ENCODE measurements at places on chromosomes 16 and 17. TPM values are rescaled to one million over a fixed set of nuclear protein-coding genes. Genes with fewer than 3 reads are reported as not detected.

DNA sequence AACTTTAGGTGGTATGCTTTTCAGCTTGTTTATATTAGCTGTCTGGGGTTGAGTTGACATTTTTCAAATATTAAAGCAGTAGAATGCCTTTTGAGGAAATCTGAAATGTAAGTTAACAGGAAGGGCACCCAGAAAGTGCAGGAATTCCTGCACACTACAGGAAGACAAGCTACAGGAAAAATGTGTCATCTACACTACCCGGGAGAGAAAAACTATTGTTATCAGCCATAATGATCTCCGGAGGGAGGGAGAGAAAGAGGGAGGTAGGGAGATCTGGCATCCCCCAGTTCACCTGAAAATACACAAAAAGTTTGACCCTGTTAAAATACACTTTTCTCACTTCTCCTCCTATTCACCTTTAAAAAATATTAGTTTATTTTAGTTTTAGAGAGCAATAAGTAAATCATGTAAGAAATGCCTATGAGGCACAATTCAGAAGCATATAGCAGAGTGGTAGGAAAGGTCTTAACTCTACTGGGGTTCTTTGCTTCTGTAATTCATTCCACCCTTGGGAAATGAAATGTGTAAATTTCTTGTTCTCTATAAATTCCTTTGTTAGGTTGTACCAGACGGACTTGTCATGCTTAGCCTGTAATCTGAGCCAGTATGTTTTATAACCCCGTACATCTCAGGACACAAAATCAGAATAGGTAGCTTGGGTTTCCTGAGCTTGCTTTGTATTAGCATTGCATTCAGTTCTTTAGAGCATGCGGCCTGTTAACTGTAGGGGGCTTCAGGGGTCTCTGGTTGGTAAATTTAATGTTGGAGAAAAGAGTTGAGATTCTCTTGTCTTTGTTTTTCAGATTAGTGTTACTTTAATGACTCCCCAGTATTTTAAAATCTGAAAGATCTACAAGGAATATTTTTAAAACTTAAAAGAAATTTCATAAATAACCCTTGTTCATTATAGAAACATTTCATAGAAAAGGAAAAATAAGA lies 3.3 kb downstream of the MAP2K6 start:
- H3K4me1 ChIP-seq, result no peaks in the 10 kb centered on the region
- no peaks in the 10 kb centered on the region for H3K36me3 ChIP-seq
- H3K27ac ChIP-seq, result no peak overlapping the region
- no peaks in the 10 kb centered on the region for H3K27me3 ChIP-seq
- no peak overlapping the region for H3K4me3 ChIP-seq
- DNase-seq, result no peak

- no peaks in the 10 kb centered on the region for H3K4me1 ChIP-seq
- no peaks in the 10 kb centered on the region for H3K36me3 ChIP-seq
- no peak for DNase-seq
- no peaks in the 10 kb centered on the region for H3K27me3 ChIP-seq
- peak overlapping the region; percentile 19 for H3K27ac ChIP-seq
Observed at GRCh38 chr17:15404106-15405057, 63.0 kb upstream of the TEKT3 start.

DNA sequence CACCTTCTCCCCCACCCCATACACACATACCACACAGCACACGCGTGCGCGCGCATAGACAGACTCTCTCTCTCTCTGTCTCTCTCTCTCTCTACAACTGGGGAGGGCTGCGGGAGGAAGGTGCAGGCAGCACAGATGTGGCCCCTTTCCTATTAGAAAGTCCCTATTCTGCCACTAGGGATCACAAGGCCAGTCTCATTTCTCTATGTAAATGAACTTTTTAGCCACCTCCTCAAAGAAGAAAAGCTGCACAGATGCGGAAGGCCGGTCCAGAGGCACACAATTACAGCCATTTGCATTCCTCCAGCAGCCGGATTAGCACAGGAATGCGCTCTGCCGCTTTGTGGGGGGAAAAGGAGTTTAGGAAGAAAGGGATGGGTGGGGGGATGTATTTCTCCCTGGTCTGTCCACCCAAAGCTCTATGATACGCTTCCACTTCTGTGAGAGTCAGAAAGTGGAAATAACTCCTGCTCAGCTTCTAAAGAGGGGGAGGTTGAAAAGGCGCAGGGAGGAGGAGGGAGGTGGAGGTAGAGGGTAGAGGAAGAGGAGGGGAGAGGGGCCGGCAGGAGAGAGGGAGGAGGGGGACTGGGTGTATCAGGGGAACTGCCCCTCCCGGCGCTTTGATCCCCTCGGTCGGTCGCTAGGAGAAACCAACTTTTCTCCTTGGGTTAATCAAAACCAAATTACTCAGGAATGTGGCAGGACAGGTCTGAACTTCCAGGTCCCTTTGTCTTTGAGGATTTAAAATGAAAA lies 11.7 kb downstream of the ZFHX3 start:
- H3K4me3 ChIP-seq, result peak overlapping the region; percentile 38
- peak overlapping the region; percentile 11 for H3K27ac ChIP-seq
- no peaks in the 10 kb centered on the region for H3K36me3 ChIP-seq

DNA sequence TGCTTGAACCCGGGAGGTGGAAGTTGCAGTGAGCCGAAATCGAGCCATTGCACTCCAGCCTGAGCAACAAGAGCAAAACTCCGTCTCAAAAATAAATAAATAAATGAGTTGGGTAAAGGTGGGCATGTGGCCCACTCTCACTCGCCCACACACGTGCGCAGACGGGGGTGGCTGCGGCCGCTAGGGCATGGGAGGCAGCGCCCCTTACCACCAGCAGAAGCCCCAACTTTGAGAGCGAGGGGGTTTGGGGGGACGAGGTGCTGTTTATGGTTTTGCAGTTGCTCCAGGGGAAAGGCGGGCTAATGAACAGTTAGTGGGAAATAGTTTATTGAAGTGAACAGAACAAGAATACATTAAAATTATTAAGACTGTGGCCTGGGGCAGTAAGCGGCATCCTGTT lies 14.9 kb upstream of the RBFOX3 start:
- H3K36me3 ChIP-seq, result no peaks in the 10 kb centered on the region
- H3K4me1 ChIP-seq, result no peaks in the 10 kb centered on the region
- H3K27ac ChIP-seq, result no peak overlapping the region

DNA sequence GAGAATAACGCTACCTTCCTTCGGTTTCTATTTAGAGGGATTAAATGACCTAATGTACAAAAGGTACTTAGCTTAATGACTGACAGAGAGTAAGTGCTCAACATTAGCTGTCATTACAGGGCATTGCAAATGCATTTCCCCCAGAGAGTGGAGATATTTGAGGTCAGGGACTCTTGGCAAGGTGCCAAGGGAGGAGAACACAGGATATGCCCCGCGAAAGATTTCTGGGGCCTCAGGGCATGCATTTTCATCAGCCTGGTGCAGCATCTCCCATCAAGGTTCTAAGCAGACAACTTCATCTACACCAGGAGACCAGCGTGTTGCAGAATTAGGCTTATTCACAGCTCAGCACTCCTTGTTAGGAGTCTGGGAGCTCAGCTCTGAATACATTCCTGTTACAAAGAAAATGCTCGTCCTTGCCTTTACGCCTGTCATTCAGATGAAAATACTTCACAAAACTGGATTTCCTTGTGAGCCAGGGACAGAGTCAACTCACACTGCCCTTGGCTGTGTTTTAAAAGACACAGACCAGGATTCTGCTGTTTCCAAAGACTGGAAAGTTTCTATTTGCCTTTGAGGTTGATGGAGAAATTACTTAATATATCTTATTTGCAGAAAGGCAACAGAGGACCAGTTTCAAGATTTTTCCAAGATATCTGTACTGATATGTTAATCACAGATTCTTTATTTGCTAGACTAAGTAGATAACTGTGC lies 108.2 kb downstream of the VAT1L start:
- no peaks in the 10 kb centered on the region for H3K36me3 ChIP-seq
- no peaks in the 10 kb centered on the region for H3K27me3 ChIP-seq
- no peaks in the 10 kb centered on the region for H3K4me1 ChIP-seq
- no peak for DNase-seq

GRCh38 chr16:30457743-30458560 lies 12.3 kb upstream of the SEPHS2 start:
- H3K27ac ChIP-seq, result no peak overlapping the region
- no peaks in the 10 kb centered on the region for H3K36me3 ChIP-seq
- no peak overlapping the region for H3K4me3 ChIP-seq
- H3K27me3 ChIP-seq, result no peaks in the 10 kb centered on the region

- no peak for DNase-seq
- H3K4me1 ChIP-seq, result no peaks in the 10 kb centered on the region
- no peak overlapping the region for H3K4me3 ChIP-seq
Observed at GRCh38 chr16:86455116-86455515, 55.2 kb upstream of the FOXF1 start.

DNA sequence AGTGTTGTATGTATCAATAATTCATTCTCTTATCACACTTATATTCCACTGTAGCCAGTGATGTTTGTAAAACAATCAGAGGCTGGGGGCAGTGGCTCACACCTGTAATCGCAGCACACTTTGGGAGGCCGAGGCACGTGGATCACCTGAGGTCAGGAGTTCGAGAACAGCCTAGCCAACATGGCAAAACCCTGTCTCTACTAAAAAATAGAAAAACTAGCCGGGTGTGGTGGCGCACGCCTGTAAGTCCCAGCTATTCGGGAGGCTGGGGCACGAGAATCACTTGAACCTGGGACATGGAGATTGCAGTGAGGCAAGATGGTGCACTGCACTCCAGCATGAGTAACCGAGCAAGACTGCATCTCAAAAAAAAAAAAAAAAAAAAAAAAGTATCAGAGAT lies 217.0 kb downstream of the CPPED1 start:
- H3K27ac ChIP-seq, result no peak overlapping the region
- no peaks in the 10 kb centered on the region for H3K4me1 ChIP-seq
- no peaks in the 10 kb centered on the region for H3K36me3 ChIP-seq
- no peak overlapping the region for H3K4me3 ChIP-seq
- H3K27me3 ChIP-seq, result no peaks in the 10 kb centered on the region

DNA sequence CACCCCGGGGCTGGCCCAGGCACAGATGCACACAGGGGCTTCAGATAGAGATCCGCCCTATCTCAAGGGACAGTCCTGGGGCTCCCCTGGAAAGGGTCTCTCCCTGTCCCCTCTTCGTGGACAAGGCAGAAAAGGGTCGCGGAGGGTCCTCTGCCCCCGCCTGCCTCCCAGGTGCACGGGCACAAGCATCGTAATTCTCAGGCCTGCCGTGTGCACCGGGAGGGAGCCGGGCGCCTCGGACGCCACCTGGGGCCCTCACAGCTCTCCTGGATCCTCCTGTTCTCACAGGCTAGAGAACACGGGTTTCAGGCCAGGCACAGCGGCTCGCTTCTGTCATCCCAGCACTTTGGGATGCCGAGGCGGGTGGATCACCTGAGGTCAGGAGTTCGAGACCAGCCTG lies 11.9 kb upstream of the PABPN1L start:
- H3K36me3 ChIP-seq, result no peaks in the 10 kb centered on the region
- no peak overlapping the region for H3K4me3 ChIP-seq
- H3K27ac ChIP-seq, result no peak overlapping the region
- no peak for DNase-seq

- H3K27me3 ChIP-seq, result no peaks in the 10 kb centered on the region
- DNase-seq, result no peak
- H3K4me1 ChIP-seq, result no peaks in the 10 kb centered on the region
- H3K36me3 ChIP-seq, result peaks cover 24% of the 10 kb centered on the region
Observed at GRCh38 chr17:67218385-67218950, 26.5 kb downstream of the HELZ start.

GRCh38 chr17:64777415-64778239 lies 115.5 kb upstream of the SMURF2 start:
- peaks cover 48% of the 10 kb centered on the region for H3K4me1 ChIP-seq
- peak overlapping the region; percentile 45 for H3K4me3 ChIP-seq
- H3K27me3 ChIP-seq, result no peaks in the 10 kb centered on the region
- H3K36me3 ChIP-seq, result no peaks in the 10 kb centered on the region
- H3K27ac ChIP-seq, result no peak overlapping the region

DNA sequence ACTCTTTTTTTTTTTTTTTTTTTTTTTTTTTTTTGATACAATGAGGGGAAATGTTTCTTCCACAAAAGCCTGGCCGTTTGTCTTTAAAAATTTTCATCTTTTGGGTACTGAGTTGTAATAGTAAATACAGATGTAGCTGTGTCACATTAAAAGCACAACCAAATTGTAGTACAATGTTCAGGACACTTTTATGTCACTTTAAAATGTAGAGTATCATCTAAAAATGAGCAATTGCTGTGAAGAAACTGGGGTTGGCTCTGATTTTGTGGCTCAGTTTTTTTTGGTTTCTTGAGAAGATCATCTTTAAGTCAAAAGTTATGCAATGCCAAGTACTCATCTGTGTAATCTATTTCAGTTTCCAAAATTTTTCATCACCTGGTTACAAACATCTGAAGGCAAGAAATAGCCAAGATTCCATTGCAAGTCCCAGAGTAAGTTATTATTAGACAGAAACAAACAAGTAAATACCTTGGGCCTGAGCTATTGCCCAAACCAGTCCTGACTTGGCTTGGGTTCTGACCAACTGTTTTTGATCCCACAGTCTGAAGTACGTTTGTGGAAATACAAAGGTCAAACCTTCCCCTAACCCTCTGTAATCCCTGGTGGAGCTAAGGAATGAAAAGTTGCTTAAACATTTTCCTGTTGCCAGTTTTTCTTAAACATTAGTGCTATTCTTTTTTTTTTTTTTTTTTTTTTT lies 717.2 kb downstream of the WWOX start:
- peak; percentile 67 for DNase-seq
- no peak overlapping the region for H3K27ac ChIP-seq
- no peaks in the 10 kb centered on the region for H3K36me3 ChIP-seq
- H3K4me3 ChIP-seq, result no peak overlapping the region
- peaks cover 11% of the 10 kb centered on the region for H3K4me1 ChIP-seq

GRCh38 chr16:67843343-67843765 lies 1.2 kb downstream of the THAP11 start:
- DNase-seq, result no peak
- H3K4me3 ChIP-seq, result peak overlapping the region; percentile 96
- H3K4me1 ChIP-seq, result peaks cover 39% of the 10 kb centered on the region
- peak overlapping the region; percentile 98 for H3K27ac ChIP-seq
- H3K36me3 ChIP-seq, result no peaks in the 10 kb centered on the region

DNA sequence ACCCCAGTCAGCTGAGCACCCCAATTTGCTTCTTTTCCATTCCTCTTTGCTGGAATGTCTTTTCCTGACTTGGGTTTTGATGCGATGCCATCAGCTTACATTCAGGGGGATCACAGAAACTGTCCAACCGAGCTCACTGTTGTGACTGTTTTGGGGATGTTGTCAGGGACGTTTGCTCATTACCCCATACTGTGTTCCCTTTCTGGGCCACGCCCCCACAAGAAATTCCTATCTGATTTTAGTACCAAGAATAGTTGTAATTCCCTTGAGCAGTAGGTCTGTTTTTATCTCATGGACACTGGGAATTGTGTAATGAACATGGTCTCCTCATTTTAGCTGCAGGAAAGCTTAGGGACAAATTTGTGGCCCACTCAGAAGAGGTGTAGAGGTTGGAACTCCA lies 2.6 kb upstream of the NTN1 start:
- no peaks in the 10 kb centered on the region for H3K36me3 ChIP-seq
- H3K27ac ChIP-seq, result no peak overlapping the region
- H3K4me1 ChIP-seq, result peaks cover 7% of the 10 kb centered on the region
- H3K27me3 ChIP-seq, result no peaks in the 10 kb centered on the region

The TEX19 gene
- not detected for total RNA-seq

The ALDH3A2 gene
- 189 TPM for total RNA-seq

The CORO6 gene
- 22.0 TPM for total RNA-seq

The CCDC92B gene
- total RNA-seq, result not detected

The SRL gene
- total RNA-seq, result 15.6 TPM

The ALDOA gene
- total RNA-seq, result 1,202 TPM

The ALOX12B gene
- not detected for total RNA-seq

The PITPNM3 gene
- total RNA-seq, result 10.4 TPM

Data from ascending aorta (tissue), 2 donors.